ENCODE measurements at places on chromosomes 12 and 14.

DNA sequence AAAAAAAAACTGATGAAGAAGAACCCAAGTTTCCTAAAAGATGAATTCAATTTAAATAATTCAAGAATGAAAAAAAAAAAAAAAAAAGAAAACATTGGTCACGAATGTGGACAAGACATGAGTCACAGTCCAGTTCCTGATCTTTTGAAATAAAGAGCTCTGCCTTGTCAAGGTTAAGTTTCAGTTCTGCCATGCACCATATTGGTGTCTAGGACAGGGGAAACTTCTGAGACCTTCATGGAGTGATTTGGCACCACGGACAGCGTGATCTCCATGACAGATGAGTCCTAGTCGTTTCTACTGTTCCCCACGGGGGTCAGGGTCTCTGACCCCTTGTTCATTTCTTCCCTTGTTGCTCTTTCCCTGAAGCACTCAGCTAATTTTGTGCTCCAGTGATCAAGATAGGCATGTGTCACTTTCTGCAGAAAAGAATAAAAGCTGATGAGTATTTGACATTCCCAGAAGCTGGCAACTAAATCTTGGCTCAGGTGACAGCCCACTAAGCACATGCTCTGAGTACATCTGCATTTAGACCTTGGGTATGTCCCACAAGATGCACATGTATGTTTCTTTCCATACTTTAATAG lies 1159.7 kb downstream of the BCL11B start:
- no peaks in the 10 kb centered on the region for H3K4me1 ChIP-seq
- H3K27ac ChIP-seq: no peak overlapping the region
- H3K36me3 ChIP-seq: no peaks in the 10 kb centered on the region
- no peak for DNase-seq

GRCh38 chr12:40622246-40622838 lies 69.9 kb upstream of the CNTN1 start:
- no peaks in the 10 kb centered on the region for H3K4me1 ChIP-seq
- DNase-seq: no peak
- no peaks in the 10 kb centered on the region for H3K27me3 ChIP-seq
- H3K27ac ChIP-seq: no peak overlapping the region
- no peak overlapping the region for H3K4me3 ChIP-seq
- H3K36me3 ChIP-seq: no peaks in the 10 kb centered on the region

- no peaks in the 10 kb centered on the region for H3K27me3 ChIP-seq
- no peak for DNase-seq
- H3K4me3 ChIP-seq: no peak overlapping the region
- no peak overlapping the region for H3K27ac ChIP-seq
Measured at GRCh38 chr12:10115890-10116289, 14.1 kb downstream of the CLEC7A start.

DNA sequence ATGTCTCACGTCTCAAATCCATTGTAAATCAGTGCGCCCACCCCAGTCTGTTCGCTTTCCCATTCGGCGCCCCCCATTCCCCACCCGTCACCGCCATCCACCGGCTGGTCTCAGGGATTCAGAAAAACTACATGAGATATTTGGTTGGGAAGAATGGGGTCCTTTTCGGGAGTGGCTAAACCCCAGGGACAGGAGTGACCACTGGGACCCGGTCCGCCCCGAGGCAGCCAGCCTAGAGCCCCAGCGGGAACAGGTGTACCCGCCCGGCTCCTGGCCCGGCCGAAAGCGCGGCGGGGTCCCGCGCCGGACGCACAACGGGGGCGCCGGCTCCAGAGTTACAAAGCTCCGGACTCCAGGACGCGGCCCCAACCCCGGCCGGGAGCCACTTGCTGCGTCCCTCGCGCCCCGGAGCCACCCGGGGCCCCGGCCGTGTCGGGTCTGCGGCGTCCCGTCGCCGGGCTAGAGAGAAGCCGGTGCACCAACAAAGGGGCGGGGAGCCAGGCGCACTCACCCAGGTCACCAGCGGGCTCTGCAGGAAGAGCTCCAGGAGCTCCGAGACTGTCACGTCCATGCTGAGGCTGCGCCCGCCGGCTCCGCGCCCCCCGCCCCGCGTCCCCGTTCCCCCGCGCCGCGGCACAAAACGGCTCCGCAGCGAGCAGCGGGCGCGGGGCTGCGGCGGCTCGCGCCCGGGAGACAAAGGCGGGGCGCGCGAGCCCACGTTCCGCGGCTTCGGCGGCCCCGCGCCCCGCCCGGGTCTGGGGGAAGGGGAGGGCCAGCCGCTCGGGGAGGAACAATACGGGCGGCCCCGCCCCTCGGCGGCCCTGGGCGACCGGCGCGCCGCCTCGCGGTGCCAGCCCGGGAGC lies at the start of gene CCDC88C:
CCDC88C (minus strand) TSS at position 701 of the 863 bp plus-strand sequence; CDS start at position 571, 130 bp downstream.
- no peaks in the 10 kb centered on the region for H3K36me3 ChIP-seq
- H3K4me1 ChIP-seq: peaks cover 21% of the 10 kb centered on the region
- peak within 1 kb of the TSS; percentile 71 for H3K27ac ChIP-seq
- peak; percentile 90 for DNase-seq
- H3K4me3 ChIP-seq: peak within 1 kb of the TSS; percentile 80

GRCh38 chr14:71338153-71338552 lies 430.9 kb downstream of the PCNX1 start:
- DNase-seq: no peak
- peaks cover 15% of the 10 kb centered on the region for H3K4me1 ChIP-seq
- no peak overlapping the region for H3K4me3 ChIP-seq
- no peaks in the 10 kb centered on the region for H3K27me3 ChIP-seq
- no peak overlapping the region for H3K27ac ChIP-seq
